NCI-H2171 treated with DMSO at 0.1 percent for 48 hours (cell line): ENCODE measurements at places on chromosomes 3 and 15.
A peak's percentile ranks its signal among the peaks of the same experiment; 100 is the strongest.

- DNase-seq, result no peak
Measured at GRCh38 chr15:94295275-94295674, 63.9 kb downstream of the MCTP2 start.

- peak; percentile 53 for DNase-seq
Measured at GRCh38 chr15:56242576-56243162, 1.0 kb downstream of the RFX7 start.

- no peak for DNase-seq
Measured at GRCh38 chr3:81154611-81155143, 606.8 kb downstream of the GBE1 start.

GRCh38 chr3:8503461-8503860, 1.8 kb downstream of the LMCD1 start:
- no peak for DNase-seq

DNA sequence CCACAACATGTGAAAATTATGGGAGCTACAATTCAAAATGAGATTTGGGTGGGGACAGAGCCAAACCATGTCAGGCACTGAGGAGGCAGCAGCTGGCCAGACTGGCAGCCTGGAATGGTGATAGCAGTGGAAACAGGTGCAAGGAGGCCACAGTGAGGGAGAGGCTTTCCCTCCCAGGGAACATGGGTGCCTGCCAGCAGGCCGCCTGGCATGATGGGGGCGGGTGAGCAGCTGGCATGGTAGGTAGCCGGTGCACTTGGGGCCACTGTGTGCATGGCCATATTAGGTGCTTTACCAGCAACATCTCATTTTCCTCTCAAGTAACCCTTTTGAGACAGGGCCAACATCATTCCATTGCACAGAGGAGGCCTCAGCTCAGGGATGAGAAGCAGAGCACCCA, 18.3 kb upstream of the MRPS22 start:
- DNase-seq, result no peak

DNA sequence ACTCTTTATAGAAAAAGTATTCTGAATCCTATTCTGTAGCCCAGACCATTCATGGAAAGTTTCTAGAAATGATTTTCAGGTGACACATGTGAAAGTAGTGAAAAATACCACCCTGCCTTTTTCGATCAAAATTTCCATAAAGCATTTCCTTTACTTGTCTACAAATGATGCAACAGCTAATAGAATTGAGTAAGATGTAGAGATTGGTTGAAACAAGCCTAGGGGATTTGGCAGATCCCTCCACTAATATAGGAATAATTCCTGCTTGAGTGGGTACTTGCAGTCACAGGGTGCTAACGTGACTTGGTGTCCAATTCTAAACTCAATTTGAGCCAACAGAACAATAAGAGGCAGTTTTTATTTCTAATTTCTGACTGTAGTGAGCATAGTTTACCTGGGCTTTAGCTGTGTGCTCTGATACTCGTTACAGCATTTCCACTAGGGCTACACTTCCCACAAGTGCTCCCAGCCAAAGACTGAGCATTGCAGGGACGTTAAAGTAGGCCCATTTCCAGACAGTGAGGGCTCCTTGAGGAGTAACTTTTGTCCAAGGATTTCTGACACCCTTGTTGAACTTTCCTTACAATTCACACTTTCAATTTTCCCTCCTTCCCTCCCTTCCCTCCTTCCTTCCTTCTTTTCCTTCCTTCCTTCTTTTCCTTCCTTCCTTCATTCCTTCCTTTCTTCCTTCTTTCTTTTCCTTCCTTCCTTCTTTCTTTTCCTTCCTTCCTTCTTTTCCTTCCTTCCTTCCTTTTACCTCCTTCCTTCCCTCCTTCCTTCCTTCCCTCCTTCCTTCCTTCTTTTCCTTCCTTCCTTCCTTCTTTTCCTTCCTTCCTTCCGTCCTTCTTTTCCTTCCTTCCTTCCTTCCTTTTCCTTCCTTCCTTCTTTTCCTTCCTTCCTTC, 53.9 kb upstream of the TP63 start:
- DNase-seq, result no peak

DNA sequence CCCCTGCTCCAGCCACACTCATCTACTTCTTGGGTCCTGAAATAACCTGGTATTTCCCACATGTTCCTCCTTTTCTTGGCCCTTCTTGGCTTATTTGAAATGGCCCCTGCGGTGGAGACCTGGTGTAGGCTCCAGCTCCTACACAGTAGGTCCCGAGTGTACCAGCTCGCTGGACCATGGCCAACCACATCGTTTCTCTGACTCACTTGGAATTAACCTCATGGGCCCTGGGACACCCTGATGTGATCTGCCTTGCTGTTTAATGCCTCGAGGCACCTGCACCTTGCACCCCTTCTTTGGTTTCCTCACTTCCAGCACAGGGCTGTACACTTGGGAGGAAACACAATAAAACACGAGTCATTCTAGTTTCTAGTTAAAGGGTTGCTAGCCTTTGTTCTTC, 60.3 kb downstream of the FEM1B start:
- DNase-seq, result no peak

DNA sequence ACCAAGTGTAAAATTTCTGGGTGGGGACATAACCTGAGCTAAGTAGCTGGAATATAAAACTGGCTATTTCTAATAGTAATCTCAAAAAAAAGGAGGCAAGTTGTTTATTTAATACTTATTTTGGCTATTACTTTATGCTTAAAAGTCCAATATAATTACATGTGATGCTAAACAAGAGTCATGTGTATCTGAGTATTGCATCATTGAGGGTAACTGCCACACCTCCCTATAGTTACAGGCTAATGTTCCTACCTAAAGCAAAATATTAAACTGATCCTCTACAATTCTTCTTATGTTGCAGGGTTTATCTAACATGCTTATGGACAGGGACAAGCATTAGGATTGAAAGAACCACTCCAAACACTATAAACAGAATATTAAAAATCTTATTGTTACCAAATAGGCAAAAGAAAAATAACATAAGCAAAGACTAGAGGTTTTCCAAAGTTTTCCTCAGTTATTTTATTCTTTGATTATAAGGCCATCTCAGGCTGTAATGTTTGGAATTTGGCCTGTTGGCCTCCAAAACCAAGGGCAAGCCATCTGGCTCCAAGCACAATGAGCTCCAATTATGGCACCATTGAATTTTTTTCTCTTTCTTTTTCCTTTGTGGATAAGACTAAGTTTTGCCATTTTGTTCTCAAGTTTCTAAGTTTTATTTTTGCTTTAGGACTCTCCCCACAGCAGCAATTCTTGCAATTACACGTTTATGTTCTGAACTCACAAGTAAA, 75.8 kb upstream of the ABI3BP start:
- no peak for DNase-seq

- DNase-seq, result peak; percentile 0
Measured at GRCh38 chr3:3196148-3196861, 16.8 kb upstream of the CRBN start.

DNA sequence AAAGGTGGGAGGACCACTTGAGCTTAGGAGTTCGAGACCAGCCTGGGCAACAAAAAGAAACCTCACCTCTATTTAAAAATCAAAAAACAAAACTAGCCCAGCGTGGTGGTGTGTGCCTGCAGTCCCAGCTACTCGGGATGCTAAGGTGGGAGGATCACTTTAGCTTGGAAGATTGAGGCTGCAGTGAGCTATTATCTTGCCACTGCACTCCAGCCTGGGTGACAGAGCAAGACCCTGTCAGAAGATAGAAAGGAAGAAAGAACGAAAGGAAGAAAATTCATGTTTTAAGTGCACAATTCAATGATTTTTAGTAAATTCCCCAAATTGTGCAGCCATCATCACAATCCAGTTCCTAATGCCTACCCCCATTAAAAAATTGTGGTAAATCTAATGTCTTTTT, 7.8 kb downstream of the FSD2 start:
- no peak for DNase-seq

GRCh38 chr15:68679161-68679560, 100.4 kb downstream of the CORO2B start:
- no peak for DNase-seq

- no peak for DNase-seq
Measured at GRCh38 chr15:29689287-29689986, 132.8 kb downstream of the TJP1 start.

DNA sequence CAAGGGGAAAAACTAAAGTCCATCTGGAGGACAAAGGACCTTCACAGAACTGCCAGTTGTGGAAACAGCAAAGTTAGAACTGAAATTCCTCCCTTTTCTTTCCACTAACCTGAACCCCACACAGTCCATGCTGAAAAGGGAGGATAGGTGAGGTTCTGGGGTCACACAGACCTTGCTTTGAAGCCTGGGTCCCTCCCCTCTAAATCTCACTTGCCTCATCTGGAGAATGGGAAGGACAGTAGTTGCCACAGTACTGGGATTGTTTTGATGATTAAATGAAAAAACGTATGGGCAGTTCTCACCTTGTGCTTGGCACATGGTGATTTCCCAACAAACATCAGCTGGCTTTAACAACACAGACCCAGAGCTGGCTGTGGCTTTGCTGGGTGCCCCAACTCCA, 166.4 kb upstream of the LRIG1 start:
- DNase-seq, result no peak

DNA sequence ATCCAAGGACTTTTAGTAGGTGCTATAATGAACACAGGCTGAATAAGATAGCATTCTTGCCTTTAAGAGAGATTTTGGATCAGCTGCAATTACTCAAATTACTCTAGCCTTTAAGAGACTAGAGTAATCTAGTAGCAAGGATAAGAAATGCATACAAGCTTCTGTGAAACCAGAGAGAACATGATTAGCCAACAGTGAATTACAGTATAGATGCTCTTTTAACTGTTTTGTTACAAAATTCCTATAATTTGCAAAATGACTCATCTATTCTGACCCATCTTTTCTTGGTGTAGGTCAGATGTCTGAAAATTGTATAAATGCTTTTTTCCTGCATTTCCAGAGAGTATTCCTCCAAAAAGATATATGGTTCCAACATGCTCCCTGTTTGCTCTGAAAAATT, 66.9 kb downstream of the CEP63 start:
- no peak for DNase-seq

DNA sequence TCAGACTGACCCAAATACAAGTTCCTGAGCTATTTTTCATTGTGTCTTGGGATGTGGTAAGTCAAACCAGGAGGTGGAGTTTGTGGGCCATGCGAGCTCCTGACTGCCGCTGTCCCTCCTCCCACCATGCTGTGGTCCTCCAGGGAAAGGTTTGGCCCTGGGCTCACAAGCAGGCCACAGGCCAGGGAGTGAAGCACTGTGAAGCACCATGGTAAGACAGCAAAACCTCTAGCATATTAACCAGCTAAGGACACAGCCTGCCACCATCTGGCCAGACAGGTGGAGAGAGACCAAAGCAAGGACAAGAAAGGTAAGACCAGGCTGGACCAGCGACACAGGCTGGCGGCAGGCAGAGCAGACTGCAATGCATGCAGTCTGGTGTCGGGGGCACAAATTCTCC, 15.3 kb downstream of the RAB43 start:
- DNase-seq, result no peak

GRCh38 chr3:182440101-182440500, 353.2 kb upstream of the ATP11B start:
- DNase-seq, result no peak

GRCh38 chr15:95051861-95052260, 820.5 kb downstream of the MCTP2 start:
- DNase-seq, result no peak

GRCh38 chr3:195596765-195597171, 13.0 kb upstream of the APOD start:
- DNase-seq, result no peak

GRCh38 chr3:105527949-105528348, 161.2 kb downstream of the ALCAM start:
- peak; percentile 98 for DNase-seq

- DNase-seq, result no peak
Measured at GRCh38 chr3:21803604-21804003, 52.6 kb upstream of the ZNF385D start.

GRCh38 chr3:20225769-20226168, 39.8 kb upstream of the SGO1 start:
- peak; percentile 60 for DNase-seq

DNA sequence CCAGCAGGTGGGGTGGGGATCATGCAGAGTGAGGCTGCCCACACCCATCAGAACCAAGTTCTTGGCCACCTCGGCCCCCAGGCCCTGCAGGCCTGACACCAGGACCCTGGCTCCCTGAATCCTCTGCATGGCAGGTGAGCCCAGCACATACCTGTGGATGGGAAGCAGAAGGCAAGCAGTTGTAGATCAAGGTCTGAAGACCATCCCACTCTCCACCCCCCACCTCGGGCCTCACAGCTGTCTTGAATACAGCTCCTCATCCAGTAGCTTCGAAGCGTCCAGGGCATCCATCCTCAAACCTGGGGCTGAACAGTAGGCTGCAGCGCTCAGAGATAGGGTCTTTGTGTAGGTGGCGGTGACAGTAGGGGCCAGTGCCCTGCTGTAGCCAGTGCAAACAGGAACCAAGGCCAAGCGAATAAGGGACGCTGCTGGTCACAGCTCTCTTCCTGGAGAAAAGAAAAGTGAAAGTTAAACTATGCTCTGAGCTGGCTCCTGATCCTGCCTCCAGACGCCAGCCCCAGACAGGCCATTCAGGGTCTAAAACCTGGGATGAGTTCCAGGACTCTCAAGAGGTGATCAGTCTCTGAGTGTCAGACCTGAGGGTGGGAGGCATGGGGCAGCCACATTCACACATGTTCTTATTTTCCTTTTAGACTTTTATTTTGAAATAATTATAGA, at the start of gene UBA7:
Gene UBA7 (minus strand): TSS at position 457 of the 678 bp plus-strand sequence. CDS start 166 bp downstream, at position 291.
- DNase-seq, result no peak

- DNase-seq, result no peak
Measured at GRCh38 chr3:107679921-107680320, 157.2 kb downstream of the BBX start.

DNA sequence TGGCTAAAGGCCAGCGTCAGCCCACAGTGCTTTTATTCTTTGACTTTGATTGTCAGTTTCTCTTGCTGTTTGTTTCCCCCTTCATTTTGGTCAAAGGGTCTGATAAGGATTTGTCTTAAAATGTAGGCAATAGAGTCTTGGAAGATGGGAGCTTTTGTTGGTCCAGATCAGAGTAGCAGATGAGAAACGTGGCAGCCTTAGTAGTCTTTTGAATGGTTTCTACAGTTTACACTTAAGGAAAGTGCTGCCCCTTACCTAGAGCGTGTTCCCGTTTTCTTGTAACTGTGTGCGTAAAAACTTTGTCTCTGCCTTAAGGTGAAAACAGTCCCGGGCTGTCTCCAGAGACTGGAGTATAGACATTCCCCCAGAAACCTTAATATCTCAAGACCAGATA, 630 bp downstream of the LXN start:
- no peak for DNase-seq

GRCh38 chr3:48408823-48409281, 21.0 kb downstream of the PLXNB1 start:
- DNase-seq, result no peak

GRCh38 chr3:118578559-118578958, 456.1 kb downstream of the IGSF11 start:
- DNase-seq, result no peak

- DNase-seq, result no peak
Measured at GRCh38 chr3:148333091-148333490, 364.6 kb upstream of the AGTR1 start.

DNA sequence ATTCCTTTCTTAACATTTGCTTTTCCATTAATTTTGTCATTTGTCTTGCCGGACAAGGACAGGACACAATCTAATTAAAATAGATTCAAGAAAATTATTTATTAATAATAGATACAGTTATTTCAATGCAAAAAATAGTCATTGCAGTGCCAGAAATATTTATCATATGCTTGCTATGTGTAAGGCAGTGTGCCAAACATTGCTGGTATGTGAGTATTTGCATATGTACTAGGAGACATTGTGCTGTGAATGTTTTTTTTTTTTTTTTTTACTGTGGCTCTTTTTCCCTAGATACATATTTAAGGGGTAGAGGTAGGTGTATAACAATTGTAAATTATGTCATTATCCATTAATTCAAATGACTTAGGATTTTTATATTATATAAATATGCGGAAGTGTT, 23.3 kb downstream of the SPRED1 start:
- no peak for DNase-seq

- no peak for DNase-seq
Measured at GRCh38 chr15:96703794-96704550, 373.5 kb downstream of the NR2F2 start.
